ENCODE measurements at places on chromosomes 2 and 18.

- DNase-seq, result no peak
Measured at GRCh38 chr18:408367-408766, 92.1 kb downstream of the COLEC12 start.

- DNase-seq, result peak; percentile 33
Measured at GRCh38 chr2:2572393-2573204, 241.5 kb upstream of the MYT1L start.

DNA sequence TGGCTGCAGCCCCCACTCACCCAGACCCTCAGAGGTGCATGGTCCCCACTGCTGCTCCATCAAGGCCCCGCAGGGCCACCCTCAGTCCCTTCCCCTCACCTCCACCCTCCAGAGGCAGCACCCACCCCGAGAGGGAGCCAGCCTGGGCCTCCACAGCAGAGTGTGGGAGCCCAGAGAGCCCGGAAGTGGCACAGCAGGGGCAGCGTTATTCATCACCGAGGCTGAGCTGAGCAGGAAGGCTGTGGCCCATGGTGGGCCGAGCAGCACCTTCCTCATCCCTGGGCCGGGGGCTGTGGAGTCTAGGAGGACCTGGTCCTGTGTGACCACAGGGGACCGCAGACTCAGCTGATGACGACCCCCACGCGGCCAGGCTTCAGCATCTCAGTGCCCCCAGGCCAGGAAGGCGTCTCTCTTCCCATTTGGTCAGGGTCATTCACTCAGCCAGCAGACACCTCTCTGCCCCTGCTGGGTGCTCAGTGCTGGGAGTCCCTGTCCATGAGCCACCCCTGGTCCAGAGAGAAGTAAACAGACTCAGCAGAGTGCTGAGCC, 258.1 kb downstream of the ATAD2B start:
- DNase-seq, result no peak

GRCh38 chr2:236507393-236508085, 62.1 kb upstream of the ACKR3 start:
- DNase-seq, result peak; percentile 83

- no peak for DNase-seq
Measured at GRCh38 chr18:74444104-74444503, 13.0 kb downstream of the DIPK1C start.

DNA sequence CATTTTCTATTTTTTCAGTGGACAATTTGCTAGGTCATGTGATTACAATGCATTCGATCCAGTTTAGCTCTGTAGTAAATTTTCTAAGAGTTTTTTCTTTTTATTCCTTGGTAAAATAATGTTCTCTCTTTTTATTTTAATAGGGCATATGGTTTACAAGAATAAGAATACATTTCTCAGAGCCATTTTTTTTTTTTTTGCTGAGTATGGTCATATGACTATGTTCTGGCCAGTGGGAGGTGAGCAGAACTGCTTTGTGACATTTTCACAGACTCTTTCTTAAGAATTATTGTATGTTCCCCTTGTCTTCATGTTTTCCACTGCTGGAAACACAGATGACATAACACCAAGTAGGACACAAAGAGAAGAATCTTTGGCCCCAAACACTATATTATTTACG, 626.6 kb upstream of the FSHR start:
- DNase-seq, result no peak
